Fibroblast of pulmonary artery (primary cell): ENCODE measurements at places on chromosomes 2 and 18.

DNA sequence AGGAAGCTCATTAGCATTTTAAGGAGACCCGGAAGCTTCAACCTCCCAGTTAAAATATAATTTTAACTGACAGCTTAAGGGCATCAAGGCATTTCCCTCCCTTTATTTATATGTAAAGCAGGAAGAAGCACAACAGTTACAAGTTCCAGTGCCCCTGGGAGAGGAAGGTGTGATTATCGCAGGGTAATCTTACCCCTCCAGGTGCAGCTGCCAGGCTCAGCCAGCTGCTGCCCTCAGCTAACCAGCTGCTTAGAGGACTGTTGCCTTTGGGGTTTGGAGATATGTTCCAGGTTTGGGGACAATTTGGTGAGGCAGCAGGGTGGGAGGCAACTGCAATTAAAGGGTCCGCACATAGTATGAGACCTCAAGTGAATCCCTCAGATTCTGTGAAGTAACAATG, 55.3 kb upstream of the SETBP1 start:
- DNase-seq, result no peak

GRCh38 chr18:49081511-49082155, 130.9 kb upstream of the SMAD7 start:
- no peak for DNase-seq

DNA sequence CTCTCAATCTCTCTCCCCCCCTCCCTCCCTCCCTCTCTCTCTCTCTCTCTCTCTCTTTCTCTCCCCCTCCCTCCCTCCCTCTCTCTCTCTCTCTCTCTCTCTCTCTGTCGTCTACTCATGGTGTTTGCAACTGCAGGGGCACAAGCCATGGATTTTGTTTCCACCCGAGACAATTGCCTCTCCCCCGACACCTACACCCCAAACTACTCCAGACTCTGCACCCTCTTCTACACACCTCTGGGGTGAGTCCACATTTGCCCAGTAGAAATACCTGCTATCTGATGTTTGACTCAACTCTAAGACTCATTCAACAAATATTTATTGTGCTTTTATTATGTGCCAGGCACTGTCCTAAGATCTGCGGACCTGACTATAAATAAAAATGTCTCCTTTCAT, 93.7 kb downstream of the TMEM17 start:
- DNase-seq, result no peak

GRCh38 chr2:85819811-85820510, 66.2 kb downstream of the ATOH8 start:
- no peak for DNase-seq

DNA sequence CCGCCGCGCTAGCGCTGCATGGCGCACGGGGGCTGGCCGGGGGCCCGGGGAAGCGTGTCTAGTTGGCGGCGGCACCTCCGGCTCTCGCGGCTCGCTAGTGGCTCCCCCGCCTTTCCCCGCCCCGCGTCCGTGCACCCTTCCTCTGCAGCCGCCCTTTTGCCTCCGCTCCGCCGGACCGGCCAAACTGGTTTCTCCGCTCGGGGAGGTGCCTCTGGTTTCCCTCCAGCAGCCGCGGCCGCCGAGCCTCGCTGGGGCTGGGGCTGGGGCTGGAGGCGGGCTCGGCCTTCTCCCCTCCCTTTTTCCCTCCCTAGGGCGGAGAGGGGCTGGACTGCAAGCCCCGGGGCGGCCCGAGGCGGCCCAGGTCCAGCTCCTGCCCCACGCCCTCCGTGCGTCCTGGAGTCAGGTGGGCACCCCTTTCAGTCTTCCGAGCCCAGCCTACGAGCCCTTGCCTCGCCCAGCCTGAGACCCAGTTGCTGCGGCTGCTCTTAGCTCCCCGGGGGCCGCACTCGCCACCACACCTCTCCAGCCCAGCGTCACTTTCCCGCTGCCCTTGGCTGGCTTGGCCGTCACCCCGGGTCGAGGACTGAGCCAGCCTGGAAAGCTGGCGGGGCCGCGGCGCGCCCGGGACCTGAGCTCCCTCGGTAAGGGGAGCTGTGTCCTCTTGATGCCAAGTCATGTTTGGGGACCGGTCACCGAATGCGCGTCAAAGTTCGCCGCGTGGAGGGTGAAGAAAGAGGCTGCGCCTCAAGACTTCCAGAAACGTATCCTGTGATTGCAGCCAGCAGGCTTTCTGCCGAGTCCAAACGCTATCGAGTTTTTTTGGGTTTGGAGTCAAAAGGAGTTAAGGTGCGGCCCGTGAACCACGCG, at the start of gene ATP8B1:
ATP8B1 (minus strand) TSS at position 213 of the 867 bp plus-strand sequence. CDS start 71,508 bp downstream, outside the sequence.
- peak; percentile 68 for DNase-seq

- DNase-seq, result no peak
Observed at GRCh38 chr2:138716183-138716582, 64.0 kb downstream of the NXPH2 start.

DNA sequence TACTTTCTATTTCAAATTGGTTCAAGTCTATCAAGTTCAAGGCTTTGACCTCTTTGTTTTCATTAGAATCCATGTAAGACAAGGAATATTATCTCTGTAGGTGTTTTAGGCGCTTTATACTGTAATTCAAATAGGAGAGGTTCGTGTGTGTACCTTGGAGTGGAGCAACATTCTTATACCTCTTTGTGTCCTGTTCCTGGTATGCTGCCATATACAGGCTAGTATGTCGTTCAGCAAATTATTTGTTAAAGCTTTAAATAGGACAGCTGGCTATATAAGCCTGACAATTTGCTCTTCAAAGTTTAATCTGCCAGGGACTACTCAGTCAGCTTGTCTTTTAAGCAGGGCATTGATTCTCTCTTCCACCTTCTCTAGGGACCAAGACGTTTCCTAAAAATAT, 31.1 kb upstream of the SPAG16 start:
- DNase-seq, result no peak

GRCh38 chr2:104481341-104481740, 372.6 kb upstream of the POU3F3 start:
- no peak for DNase-seq

GRCh38 chr2:84879584-84880394, 1.1 kb downstream of the TRABD2A start:
- DNase-seq, result no peak

DNA sequence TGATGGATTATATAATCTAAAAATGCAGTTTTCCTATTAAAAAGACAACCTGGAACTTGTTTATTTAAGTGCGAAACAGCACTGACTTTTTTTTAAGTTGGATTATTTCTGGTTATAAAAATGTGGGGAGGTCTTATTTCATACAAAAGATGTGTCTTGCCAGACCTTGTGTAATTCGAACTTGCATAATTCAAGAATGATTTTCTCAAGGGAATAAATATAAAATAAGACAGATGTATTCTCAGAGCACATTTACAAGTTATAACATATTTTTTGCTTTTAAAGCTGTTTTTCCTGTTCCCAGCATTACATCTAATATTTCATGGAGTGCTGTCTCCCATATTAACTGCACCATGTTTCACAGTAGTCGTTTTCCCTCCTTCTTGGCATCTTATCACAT, 263.1 kb downstream of the CDH20 start:
- DNase-seq, result peak; percentile 59

DNA sequence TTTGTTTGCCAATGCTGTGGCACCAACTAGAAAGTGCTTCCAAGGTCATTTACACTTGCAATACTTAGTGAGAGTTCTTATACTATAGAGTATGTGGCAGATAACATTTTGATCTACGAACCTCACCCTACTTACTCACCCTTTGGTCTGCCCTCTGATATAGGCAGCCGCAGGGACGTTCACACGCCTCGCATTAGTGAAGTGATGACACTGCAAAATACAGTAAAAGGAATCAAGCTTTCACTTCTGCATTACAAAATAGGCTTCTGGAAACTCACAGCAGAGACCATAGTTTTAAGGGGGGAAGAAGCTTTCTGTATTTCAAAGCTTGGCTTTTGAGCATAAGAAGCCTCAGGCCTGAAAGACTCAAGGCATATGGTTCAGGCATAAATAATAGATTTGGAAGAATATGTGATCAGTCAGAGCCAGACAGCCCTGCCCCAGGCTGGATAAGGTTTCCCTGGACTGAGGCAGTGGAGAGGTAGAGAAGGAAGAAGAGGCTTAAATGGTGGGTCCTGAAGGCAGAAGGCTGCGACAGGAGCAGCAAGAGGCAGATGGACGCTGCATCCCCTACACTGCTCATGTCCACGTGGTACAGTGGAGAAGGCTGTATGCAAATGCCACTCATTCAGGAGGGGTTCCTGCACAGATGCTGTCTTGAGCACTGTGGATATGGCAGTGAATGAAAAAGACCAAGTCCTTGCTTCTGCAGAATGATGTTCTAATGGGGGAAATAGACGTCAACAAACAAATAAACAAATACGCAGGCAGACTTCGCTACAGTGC, 63.1 kb downstream of the FECH start:
- no peak for DNase-seq

DNA sequence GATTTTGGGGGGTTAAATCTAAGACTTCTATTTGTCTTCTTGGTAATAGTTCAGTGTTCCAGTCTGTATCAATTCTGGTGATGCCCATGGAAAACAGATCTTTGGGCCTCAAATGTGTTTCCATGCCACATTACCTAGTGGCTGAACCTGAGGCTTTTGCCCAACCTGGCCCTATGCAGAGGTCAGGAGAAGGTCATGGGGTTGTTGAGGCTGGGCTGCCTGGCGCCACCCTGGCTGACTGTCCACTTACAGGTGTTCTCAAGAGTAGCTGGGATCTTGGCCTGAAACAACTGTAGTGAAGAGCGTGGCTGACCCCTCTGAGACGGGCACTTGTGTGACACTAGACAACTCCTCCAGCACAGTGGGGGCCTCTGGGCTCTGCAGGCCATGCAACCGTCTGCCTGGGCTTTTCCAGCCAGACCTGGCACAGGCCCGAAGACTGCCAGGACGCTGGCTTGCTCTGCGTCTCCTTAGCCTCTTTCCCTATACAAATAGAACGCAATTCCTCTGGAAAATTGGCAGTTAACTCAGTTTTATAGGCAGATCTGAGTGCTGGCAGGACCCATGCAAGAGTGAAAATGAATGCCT, 127.8 kb downstream of the TRIM43 start:
- no peak for DNase-seq

GRCh38 chr2:26854283-26854827, 6.4 kb downstream of the DPYSL5 start:
- DNase-seq, result no peak

GRCh38 chr18:111306-112014, 46.9 kb upstream of the USP14 start:
- peak; percentile 57 for DNase-seq

DNA sequence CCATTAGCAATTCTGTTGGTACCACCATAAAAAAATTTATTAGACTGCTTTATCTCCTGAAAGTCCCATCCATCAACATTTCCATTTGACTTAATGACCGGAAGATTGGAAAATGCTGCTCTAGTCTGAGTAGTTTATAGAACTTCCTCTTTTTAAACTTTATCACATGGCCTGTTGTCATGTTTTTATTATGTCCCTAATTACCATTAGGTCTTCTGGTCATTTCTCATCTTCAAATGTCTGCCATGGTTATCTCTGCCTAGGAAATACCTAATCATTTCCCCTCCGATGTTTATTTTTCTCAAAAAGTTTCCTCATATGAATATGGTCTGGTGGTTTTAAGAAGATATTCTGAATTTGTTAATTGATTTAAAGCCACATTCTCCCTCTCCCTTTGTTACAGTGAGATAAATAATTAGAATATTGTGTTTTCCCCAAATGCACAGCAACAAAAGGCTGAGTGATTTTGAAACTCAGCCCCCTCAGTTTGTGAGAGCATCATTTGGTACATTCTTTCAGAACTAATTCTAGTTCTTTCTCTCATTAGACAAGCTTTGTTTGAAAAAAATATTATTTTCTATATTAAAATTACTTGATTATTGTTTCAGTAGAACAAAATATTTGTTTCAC, 317.1 kb upstream of the ST6GAL2 start:
- DNase-seq, result no peak

- peak; percentile 66 for DNase-seq
Observed at GRCh38 chr2:186256540-186256939, 229.5 kb upstream of the ZC3H15 start.

- no peak for DNase-seq
Observed at GRCh38 chr2:95390272-95390880, 12.1 kb upstream of the FAHD2A start.

DNA sequence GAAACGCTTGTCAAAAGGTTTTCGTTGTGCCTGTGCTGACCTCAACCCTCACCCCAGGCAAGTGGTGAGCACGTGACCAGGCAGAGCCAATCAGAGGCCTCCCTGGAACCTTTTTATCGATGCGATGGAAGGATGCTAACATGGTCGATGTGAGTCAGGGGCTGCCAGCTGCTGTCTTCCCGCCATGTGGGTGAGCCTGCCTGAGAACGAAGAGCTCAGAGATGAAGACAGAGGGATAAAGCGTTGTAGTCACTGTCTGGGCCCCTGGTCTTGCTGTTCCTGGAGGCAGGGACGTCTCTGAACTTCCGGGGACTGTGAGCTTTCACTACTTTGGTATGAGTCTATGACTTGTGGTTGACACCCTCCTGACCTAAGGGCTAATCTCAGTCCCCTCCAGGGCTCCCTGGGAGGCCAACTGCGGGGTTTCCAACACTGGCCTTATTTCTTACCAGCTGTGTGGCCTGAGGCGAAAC, 18.6 kb downstream of the DNMT3A start:
- no peak for DNase-seq

DNA sequence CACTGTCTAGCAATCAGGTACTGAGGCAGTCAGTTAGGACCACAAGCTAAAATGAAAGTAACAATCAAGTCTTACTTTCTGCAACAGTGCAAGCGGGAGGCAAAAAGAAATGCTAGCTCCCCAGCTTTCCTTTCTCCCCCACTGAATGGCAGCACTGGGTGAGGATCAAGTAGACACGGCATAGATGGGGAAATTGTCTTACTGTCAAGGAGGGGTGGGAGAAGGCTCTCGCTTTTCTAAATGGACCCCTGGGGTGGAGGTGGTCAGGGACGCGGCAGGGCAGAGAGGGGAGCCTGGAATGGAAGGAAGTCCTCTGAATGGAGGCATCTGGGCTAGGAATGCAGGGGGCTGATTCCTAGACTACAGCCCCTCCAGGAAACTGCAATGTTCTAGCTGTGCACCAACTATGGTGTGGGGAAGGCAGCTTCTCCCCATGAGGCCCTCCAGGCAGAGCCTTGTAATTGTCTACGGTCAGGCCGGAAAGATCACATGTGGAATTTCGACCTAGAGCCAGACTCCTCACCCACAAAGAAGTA, 24.3 kb downstream of the METTL8 start:
- DNase-seq, result no peak

DNA sequence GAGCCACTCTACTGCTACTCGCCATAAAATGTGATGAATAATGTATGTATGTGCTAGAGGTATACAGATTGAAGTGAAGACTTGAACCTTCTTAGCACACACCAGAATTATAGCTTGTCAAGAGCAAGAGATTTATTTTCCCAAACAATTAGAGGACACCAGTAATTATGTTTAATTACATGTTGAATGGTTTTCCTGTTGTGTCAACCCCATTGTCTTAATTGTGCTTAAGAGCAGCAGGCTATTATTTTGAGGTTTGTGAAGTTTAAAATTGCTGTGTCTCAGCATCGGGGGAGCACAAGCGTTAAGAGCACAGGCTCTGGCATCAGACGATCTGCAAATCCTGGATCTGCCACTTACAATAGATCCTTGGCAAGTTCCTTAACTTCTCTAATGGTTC, 29.0 kb downstream of the KIF5C start:
- no peak for DNase-seq

DNA sequence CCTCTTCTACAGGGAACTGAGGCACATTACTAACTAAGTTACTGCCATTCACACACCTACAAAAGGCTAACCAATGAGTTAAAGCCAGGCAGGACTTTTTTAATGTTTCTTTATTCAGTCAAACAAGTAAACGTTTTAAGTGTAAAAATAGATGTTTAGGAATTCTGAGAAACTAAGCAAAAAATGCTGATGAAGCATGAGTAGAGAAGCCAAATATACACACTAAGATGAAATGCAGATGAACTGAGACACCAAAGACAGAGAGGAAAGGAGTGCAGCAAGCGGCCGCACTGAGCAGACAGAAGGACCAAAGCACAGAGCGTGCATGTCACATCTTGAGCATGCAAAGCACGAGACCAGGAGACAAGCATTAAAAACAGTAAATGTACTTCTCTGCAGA, 17.9 kb downstream of the L3MBTL4 start:
- no peak for DNase-seq
